ENCODE measurements at places on chromosomes 1 and 21.

GRCh38 chr1:164662462-164662861 lies 103.5 kb downstream of the PBX1 start:
- DNase-seq, result no peak

GRCh38 chr1:103109311-103109920 lies 1.1 kb upstream of the COL11A1 start:
- no peak for DNase-seq

- DNase-seq, result no peak
These were observed 84.6 kb upstream of the B3GALT2 start for GRCh38 chr1:193270996-193271395.

DNA sequence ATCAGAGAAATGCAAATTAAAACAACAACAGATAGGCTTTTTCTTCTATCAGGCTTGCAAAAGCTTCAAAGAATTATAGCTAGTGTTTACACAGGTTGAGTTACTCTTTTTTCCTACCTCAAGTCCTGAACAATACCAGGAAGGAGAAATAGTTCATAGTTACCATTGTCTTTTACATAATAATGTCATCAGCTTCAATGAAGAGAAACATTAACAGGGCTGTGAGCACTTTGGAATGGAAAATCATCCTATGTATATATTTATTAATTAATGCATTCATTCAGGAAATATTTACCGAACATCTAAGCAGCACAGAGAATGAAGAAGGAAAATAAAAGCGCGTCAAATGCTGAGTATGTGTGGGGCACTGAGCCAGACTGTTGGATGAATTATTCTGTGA lies 197.3 kb downstream of the ZBTB18 start:
- DNase-seq, result no peak
